ENCODE measurements at places on chromosomes 5 and 9.

DNA sequence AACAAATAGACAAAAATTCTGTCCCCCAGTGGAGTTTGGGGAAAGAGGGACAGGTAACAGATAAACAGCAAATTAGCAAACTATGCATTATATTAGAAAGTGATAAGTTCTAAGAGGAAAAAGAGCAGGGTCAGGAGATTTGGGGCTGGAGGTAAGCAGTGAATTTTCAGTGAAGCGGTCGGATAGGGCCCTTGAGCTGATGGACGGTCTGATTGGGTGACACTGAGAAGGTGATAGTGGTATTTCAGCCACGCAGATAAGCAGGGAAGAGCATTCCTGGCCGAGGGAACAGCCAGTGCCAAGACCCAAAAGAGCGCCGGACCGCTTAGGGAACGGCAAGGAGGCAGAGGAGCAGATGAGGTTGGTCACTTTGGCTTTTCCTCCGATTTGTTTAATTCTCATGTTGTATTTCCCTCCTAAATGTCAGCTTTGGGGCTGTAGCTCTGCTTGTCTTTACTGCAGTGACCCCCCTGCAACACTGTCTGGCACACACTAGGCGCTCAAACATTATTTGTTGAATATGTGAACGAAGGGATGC lies 1.1 kb upstream of the PTPN3 start:
- DNase-seq: no peak

GRCh38 chr5:142569905-142570304 lies 116.0 kb downstream of the FGF1 start:
- DNase-seq: no peak

DNA sequence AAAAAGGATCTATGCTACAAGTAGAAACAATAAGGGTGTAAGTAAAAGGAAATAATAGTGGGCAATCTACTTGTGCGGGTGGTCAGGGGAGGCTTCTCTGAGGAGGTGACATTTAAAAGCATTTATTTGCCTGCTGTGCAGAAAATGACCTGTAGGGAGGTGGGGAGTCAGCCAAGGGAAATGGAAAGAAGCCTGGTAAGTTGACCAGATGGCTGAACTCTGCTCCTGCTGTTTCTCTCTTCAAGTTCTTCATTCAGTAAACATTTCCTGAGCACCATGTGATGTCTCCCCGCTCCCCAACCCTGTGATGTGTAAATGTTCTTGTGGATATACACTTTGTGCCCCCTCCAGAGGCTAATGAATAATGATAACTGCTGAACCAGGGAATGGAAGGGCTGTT lies 9.9 kb upstream of the SPIN1 start:
- DNase-seq: no peak

DNA sequence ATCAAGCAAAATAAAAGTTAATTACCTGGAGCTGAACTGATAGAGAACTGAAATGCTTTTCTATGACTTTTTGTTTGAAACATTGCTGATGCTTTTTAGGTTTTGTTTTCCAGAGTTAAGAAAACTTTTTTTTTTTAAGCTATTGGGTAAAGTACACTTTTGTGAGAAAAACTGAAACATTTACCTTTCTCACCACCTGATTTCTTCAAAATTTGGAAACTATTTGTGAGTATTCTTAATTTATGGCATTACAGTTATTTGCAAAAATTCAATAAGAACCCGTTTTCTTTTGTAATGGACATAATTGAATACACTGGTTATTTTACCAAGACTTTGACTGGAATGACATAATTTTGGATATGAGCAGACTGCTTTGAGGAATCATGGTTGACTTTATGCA lies 6.6 kb downstream of the C9orf153 start:
- no peak for DNase-seq

GRCh38 chr9:92749934-92750315 lies 14.7 kb downstream of the BICD2 start:
- no peak for DNase-seq

GRCh38 chr9:136565086-136565714 lies 19.4 kb upstream of the NOTCH1 start:
- DNase-seq: no peak

DNA sequence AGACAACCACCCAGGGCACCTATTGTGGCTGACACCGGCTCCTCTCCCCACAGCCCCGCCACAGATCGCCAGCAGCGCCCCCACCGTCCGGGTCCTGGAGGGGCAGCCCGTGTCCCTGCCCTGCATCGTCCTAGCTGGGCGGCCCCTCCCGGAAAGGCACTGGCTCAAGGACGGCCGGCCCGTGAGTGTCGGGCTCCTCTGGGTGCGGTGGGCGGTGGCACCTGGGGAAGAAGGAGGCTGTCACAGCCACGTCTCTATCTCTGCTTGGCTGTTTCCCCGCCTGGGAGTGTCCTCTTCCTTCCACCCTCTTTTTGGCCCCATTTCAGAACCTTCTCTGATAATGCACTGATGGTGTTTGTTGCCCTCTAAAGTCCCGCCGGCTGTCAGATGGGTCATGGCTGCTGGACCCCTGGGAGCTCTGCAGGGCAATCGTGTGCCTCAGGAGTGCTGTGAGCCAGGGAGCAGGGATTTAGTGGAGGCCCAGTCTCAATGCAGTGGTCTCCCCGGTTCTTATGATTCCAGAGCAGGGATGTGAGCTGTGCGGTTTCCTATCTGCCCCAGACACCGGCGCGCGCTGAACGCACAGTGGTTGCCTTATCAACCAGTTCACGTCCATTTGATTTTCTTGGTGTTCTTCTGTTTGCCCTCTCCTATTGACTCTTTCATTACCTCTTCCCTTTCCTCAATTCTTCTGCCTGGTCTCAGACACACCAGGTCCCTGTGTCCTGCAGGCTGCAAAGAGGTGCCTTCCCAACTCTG lies 55.3 kb downstream of the HMCN2 start:
- DNase-seq: no peak

DNA sequence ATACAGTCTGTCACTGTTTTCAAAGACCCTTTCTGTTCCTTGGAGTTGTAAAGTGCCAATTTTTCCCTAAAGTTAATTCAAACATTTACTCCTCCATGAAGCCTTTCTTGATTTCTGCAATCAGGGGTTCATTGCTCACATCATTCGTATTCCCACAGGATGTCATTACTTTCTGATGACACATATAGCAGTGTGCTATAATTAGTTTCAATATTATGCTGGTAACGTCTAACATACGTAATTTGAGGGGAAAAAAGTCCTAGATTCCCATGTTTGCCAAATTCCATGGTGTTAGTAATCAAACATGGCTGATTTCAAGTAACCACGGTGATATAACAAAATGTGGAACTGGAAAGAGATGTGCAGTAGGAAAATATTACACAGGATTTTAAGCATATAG lies 468.2 kb upstream of the MEF2C start:
- DNase-seq: no peak

GRCh38 chr5:166377756-166378155 lies 1913.7 kb upstream of the WWC1 start:
- no peak for DNase-seq

DNA sequence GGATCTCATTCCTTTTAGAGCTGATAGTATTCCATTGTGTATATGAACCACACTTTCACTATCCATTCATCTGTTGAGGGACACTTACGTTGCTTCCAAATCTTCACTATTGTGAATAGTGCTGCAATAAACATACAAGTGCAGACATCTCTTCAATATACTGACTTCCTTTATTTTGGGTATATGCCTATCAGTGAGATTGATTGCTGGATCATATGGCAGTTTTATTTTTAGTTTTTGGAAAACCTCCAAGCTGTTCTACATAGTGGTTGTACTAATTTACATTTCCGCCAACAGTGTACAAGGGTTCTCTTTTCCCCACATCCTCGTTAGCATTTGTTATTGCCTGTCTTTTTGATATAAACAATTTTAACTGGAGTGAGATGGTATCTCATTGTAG lies 33.8 kb upstream of the LECT2 start:
- DNase-seq: no peak

DNA sequence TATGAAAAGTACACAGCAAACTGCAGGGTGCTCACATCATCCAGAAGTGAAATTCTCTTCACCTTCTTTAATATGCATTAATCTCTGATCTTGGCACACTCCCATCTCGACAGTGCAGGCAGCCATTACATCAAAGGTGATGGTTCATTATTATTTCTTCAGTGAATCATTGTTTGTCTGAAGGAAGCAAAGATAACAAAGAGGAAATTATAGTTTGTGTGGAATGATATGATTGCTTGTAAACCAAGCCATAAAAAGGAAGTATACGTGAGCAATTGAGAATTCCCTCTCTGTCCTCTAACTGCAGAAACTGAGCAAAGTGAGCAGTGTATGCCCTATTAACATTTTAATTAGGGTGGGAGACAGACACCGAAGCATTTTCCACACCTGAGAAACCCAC lies 171.6 kb upstream of the PPP1R2B start:
- DNase-seq: no peak

- no peak for DNase-seq
These were observed 94.5 kb upstream of the MINAR2 start for GRCh38 chr5:129653442-129653841.

DNA sequence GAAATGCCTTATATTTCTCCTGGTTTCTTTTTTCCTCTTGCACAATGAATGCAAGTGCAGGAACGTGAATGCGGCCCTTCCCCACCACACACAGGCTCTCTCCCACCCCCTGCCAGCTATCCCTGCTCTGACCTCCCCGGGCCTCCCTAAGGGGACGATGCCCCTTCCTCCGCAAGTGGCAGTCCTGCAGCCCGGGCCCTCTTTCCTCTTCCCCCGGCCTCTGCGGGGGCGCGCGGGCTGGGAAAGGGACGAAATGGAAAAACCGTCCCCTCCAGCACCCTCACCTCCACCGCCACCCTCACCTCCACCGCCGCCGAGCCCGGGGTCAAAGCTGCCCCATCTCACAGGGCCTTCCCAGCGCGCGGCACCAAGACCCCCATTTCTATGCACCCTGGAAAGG lies 44.7 kb downstream of the GAS1 start:
- DNase-seq: no peak

- DNase-seq: no peak
These were observed 45.0 kb upstream of the N4BP3 start for GRCh38 chr5:178068293-178068692.

- no peak for DNase-seq
These were observed 46.1 kb upstream of the CER1 start for GRCh38 chr9:14768405-14769229.

- no peak for DNase-seq
These were observed 76.6 kb upstream of the ADAMTS16 start for GRCh38 chr5:5063533-5063953.

DNA sequence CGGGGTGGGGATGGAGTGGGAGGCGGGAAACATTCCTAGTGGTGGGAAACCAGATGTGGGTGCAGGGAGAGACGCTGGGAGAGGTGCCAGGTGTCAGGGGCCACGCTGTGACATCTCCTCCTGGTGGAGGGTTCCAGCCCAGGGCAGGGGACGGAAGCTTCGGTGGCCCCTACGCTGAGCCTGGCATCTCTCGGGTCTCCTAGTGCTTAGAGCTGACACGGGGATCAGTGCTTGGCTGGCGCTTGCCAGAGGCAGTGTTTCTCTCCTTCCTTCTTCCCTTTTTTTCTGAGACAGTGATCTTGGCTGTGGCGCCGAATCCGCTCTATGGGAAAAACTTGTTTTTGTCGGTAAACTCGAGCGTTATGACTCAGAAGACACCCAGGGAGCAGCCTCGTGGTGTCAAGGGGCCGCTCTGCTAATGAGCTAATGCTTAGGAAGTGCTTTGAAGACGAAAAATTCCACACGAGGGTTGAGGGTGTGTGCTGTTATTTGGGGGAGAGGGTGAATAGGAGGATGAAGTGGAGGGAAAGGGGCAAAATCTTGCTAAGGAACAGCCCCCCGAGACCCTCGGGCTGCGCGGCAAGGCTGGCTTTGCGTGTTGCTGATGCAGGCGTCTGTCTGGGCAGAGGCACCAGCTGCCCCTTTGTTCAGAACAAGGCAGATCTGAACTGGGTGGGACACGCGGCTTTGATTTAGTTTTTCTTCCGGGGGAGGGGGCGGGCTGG lies 20.4 kb upstream of the IER5L start:
- no peak for DNase-seq

DNA sequence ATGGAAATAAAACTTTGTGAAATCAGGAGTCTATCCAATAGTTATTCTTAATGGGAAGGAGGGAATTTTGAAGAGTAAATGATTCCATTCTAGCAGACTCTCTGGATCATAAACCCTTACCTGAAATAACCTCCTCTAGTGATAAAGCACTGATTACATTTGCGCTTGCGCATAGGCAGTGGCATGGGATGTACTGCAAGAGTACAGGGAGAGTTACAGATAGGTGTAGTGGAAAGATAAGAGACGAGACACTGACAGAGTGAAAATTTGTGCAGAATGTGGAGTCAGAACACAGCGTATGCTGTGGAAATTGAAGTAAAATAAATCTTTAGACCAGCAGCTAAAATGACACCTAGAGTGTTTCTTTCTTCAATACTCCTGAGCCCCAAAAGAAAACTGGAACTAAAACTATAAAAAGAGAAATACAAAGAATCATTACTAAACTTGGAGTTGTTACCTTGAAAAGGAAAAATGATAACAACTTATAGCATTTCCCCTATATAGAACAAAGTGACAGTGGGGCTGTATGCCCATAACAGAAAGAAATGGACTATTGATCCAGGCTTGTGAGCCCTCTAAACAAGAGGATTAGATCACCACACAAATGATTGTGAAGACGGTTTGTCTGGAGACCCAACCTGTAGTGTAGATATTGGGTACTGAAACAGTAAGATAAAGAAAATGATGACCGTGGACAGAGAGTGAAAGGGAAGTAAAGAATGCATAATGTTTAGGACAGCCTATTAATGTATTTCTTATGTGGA lies 1471.2 kb upstream of the NUDT12 start:
- no peak for DNase-seq

GRCh38 chr5:178223196-178223773 lies 9.3 kb downstream of the PHYKPL start:
- DNase-seq: no peak

- DNase-seq: no peak
These were observed 34.6 kb upstream of the CCL21 start for GRCh38 chr9:34744295-34745221.

DNA sequence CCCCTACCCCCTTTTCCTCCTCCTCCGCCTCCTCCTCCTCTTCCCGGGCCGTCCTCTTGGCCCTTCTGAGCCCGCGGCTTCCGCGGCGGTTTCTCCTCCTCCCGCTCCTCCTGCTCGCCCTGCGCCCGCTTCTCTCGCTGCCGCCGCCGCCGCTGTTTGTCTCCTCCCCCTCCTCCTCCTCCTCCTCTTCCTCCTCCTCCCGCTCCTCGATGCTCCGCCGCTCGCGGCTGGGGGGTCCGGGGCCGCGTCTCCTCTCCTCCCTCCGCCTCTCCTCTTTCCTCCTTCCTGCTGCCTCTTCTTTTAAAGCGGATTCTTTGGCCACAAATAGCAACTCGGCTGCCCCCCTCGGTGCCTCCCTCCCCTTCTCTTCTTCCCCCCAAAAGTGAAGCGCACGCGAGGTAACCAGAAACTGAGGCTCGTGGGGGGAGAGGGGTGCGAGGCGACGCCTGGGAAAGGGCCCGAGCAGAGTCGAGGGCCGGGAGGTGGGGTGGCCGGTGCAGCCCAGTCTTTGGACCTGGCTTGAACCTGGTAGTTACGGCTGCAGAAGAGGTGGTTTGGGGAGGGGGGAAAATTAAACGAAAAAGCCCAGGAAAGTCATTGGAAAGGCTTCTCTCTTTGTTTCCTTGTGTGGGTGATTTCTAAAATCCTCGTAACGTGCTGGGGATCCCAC lies 1058.5 kb upstream of the DMAC1 start:
- DNase-seq: no peak

All from activated naive CD4-positive, alpha-beta T cell (primary cell).